ENCODE measurements at places on chromosomes 7 and 10.

GRCh38 chr7:104804696-104805095, 209.3 kb upstream of the KMT2E start:
- no peak for DNase-seq

DNA sequence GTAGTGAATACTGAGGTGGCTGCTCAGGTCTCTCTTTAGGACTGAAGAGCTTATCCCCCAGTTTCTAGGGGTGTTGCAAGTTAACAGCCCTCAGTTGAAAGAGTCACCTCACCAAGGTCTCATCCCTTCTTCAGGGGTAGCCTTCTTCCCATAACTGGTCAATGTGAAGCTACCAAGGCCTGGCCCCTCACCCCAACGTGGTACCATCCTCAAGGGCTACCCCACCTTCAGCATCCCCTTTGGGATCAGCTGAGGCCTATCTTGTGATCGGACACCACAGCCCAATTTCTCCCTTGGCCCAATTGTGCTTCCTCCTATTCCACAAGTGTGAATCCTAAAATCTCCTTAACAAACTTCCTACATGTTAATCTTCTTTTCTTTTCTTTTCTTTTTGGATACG, 289.5 kb upstream of the MKLN1 start:
- DNase-seq, result no peak

DNA sequence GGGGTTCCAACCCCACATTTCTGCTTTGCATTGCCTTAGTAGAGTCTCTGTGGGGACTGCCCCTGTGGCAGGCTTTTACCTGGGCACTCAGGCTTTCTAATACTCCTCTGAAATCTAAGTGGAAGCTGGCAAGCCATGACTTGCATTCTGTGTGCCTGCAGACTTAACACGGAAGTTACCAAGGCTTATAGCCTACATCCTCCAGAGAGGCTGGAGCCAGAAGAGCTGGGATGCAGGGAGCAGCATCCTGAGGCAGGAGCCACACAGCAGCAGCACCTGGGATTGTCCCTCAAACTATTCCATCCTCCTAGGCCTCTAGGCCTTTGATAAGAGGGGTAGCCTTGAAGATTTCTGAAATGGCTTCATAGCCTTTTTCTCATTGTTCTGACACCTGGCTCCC, 22.1 kb upstream of the ABCC2 start:
- DNase-seq, result no peak

GRCh38 chr10:101718690-101719275, 23.8 kb upstream of the FBXW4 start:
- no peak for DNase-seq

DNA sequence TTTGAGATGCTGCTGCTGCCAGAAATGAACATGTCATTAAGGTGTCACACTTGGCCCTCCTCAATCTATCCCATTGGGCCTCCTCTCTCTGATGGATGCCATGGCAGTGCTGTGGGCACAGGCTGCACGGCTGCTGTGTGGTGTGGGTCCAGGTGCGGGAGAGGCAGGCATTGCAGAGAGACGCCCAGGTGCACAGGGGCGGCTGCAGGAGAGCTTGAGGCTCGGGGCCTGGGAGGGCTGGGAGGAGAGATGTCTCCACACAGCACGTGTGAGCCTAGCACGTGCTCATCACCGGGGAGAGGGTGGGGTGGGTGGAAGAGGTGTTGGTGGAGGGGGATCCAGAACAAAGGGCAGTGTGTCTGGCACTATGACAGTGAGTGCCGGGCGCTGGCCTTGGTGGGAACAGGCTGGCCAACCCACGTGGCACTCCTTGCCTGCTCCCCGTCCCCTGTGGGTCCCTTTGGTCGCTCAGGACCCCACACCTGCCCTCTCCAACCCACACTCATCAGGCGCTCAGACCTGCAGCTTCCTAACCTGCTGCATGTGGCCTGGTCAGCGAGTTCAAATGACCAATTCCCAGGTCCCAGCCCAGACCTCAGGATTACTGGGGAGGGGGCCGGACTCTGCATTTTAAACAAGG, 39.9 kb upstream of the BNIP3 start:
- no peak for DNase-seq

DNA sequence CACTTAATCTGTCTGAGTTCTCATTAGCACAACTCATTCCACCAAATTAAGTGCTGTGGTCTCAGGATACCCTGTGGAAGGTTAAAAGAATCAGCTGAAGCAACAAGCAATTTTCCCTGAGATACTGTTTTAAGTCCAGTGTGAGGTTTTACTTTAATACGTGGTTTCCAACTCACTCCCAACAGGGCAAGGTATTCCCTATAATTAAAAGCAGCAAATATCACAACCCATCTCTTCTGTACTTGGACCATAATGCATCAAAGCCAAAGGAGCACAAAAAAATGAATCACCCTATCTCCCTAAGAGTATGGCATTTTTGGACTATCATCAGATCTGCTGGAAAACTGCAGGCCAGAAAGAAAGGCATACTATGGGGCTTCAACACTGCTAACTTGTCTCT, 4.9 kb downstream of the CADPS2 start:
- no peak for DNase-seq

GRCh38 chr10:8498881-8499280, 444.4 kb downstream of the GATA3 start:
- no peak for DNase-seq

- no peak for DNase-seq
Observed at GRCh38 chr7:116588641-116589594, 64.1 kb downstream of the CAV1 start.

DNA sequence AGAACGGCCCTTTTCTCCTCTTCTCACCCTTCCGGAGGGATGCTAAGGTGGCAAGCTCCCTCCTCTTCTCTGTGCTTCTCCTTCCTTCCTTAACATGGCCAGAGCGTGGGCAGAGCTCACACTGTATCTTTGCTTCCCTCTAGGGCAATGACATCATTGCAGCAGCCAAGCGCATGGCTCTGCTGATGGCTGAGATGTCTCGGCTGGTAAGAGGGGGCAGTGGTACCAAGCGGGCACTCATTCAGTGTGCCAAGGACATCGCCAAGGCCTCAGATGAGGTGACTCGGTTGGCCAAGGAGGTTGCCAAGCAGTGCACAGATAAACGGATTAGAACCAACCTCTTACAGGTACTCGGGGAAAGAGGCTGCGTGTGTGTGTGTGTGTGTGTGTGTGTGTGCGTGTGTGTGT, 36.6 kb downstream of the AP3M1 start:
- no peak for DNase-seq

DNA sequence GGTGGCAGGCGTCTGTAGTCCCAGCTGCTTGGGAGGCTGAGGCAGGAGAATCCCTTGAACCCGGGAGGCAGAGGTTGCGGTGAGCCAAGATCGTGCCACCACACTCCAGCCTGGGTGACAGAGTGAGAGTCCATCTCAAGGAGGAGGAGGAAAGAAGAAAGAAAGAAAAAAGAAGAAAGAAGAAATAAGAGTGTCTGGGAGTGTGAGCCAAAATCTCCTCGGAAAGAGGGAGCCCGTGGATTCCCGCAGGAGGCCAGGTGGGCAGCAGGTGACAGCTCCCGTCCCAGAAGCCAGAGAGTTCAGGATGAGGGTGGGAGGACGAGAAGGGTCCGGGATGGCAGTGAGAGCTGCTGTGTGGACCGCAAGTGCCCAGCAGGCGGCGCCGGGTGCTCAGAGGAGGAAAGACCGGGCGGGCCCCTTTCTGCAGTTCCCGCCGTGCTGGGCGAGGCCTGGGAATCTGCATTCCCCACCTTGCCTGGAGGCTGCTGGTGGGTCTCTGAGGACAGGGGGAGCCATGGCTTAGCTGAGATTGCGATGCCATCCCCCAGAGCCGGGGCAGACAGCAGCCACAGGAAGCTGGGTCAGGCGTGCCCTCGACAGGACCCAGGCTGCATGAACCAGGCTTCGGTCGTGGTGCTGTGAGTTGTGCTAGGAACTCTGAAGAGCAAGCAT, 17.1 kb upstream of the AMZ1 start:
- peak; percentile 75 for DNase-seq

DNA sequence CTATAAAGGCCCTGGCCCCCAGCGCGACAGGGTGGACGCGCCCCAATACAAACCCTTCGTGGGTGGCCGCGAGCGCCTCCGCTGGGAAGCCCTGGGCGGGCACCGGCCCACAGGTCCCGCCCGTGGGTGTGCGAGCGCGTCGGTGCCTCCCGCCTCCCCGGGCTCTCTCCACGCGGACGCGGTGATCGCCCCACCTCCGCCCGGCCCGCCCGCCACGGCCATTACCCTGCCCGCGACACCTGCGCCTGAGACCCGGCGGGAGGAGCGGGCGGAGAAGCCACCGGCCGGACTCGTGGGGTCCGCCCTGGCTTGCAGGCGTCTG, 81.2 kb downstream of the PAX2 start:
- DNase-seq, result no peak

DNA sequence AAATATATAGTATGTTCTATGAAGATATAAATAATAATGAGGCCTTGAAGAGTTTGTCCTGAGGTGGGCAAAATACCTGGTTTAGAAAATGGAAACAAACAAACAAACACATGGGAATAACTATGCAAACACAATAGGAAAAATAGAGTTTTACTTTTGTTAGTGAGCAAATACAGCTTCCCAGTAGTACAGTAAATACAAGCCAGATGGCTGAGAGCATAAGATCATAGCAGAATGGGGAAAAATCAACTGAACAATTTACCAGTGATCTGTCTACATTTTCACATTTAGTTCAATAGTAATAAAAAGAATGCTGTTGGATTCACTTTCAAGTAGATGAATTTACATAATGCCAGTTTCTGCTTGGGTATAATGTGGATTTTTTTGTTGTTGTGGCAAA, 45.1 kb downstream of the ADD3 start:
- no peak for DNase-seq

- DNase-seq, result no peak
Observed at GRCh38 chr10:7659560-7659959, 7.2 kb downstream of the ITIH5 start.

GRCh38 chr7:100248483-100248882, 28.7 kb downstream of the PVRIG start:
- DNase-seq, result no peak

DNA sequence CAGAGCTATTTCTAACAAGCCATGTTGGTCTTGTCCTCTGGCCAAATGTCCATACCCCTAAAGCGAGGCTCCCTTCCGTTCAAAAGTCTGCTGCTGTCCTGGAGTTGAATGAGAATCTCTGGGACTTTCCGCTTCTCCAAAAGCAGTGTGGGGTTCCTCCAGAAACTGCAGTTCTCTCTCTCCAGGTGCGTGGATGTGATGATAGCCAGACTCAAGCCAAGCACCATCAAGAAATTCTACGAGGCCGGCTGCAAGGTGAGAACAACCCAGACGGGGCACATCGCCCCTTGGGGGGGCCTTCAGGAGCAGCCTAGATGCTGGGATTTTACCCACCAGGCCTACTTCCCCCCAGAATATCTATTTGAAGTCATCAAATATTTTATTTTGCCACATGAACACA, 26.5 kb downstream of the BTBD16 start:
- DNase-seq, result no peak

GRCh38 chr7:141073641-141074161, at the start of gene TMEM178B:
TSS of gene TMEM178B (plus strand) at chr7:141074064.
- peak; percentile 37 for DNase-seq

DNA sequence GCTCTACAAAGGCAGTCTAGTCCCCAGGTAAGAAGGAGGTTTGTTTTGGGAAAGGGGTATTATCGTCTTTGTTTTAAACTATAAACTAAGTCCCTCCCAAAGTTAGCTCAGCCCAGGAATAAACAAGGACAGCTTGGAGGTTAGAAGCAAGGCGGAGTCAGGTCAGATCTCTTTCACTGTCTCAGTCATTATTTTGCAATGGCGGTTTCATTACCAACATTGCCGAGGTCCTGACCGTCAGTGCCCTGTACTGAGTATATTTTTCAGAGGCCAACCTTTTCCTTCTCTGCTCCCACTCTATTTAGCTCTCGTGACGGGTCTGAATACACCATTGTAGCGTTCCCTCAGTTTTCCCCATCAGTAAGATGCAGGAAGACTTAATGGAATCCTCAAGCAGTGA, 184.5 kb downstream of the PRKCQ start:
- no peak for DNase-seq

- DNase-seq, result no peak
Observed at GRCh38 chr7:143223784-143224183, 1.9 kb downstream of the TAS2R40 start.

GRCh38 chr10:14408139-14408538, 77.4 kb upstream of the FRMD4A start:
- DNase-seq, result no peak

DNA sequence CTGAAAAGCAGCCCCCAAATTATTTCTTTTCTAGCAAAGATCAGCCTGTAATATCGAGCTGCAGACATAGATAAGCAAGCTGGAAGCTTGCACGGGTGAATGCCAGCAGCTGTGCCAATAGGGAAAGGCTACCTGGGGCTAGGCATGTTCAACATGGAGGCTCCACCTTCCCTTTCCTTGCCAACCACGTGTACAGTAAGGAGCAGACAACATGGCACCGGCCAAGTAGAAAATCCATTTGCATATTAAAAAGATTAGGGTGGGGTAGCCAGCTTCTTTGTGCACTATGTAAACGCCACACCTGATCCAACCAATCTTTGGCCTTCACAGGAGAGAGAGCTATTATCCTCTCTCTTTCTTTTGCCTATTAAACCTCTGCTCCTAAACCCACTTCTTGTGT, 56.7 kb upstream of the SEPHS1 start:
- no peak for DNase-seq

DNA sequence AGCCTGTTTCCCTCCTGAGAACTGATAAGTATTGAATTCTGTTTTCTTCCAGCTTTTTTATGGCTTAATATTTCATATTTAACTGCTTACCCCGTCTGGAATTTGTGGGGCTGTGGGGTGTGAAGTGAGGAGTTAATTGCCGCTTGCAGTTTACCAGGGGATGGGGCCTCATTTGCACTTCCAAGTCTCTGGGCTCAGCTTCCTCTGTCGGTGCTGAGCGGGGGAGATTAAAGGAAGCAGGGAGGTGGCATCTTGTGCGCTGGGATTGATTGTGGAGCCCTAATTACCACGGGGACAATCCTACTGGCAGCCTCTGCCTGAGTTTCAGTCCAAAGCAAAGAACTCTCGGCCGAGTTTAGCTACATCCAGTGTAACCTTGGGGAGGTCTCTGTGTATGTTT, 33.4 kb downstream of the ELFN1 start:
- no peak for DNase-seq

DNA sequence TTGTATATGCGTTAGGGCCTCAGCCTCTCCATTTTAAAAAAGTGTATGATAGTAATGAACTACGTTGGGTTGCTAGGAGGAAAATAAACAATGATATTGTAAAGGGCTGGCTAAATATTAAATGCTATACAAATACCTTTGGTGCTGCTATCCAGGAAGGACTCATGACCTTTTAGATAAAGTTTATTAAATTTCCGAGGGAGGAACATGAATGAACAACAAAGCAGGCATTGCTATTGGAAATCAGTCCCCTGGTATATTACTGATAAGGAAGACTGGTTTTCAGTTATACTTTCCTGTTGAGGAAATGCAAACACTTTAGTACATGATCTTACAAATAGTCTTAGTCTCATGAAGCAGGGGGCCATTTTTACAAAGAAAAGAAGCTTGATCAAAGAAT, 17.2 kb upstream of the AGR2 start:
- DNase-seq, result no peak

GRCh38 chr10:113059371-113059780, 109.3 kb downstream of the TCF7L2 start:
- DNase-seq, result no peak

DNA sequence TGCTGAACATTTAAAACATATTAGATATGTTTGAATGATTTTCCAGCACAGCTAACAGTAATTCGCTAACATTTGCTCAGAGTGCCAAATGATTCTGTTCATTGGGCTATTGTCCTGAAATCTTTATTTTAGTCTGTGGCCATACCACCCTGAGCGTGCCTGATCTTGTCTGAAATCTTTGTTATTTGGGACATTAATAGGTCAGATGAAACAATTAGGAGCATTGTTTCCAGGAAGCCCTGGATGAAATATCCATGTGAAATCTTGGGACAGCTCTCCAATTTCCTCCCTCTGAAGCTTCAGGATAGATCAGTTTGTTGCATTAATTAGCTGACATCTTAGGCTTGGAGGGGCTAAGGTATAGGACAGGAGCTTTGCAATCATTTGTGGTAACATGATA, 512.0 kb downstream of the KIF20B start:
- DNase-seq, result no peak
